LHCN-M2 (cell line): ENCODE measurements at places on chromosomes 6 and 20. TPM values are rescaled to one million over a fixed set of nuclear protein-coding genes. Genes with fewer than 3 reads are reported as not detected.
A peak's percentile ranks its signal among the peaks of the same experiment; 100 is the strongest.

DNA sequence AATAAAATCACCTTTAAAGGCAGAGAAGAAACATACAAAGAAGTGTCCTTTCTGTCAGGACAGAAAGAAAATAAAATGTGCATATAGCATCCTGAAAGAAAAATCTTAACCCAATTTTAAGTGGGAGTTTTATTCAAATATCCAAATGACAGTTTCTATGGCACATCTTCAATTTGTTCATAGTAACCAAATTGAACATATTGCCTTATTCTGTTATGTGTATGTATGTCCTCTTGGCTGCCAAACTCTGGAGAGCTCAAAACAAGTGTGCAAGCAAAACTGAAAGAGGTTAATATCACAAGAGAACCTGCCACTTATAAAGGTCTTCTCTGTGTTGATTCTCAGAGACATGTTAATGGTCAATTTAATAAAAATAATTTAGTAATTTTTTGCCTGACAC, 334.7 kb downstream of the BCKDHB start:
- no peak for DNase-seq

DNA sequence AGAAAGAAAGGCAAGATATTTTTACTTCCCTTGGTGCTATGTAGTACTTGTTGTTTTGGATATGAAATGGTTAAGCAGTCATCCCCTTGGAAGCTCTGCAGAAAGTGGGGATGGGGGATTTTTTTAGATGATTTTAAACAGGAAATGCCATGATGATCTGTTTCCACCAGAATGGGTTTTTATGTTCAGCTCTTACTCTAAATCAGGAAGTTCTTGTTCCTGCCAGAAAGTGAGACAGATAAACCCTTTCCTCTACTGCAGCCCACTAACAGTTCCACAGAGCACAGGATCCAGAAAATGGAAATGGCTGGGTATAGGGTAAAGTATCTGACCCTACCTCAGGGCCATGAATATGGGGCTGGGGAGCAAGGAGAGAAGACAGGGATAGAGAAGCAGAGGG, 32.1 kb upstream of the PPP1R3G start:
- DNase-seq: no peak

GRCh38 chr6:116003668-116004067, 57.0 kb downstream of the FRK start:
- no peak for DNase-seq

- DNase-seq: peak; percentile 11
These were observed 79.4 kb upstream of the PRSS16 start for GRCh38 chr6:27168108-27168507.

GRCh38 chr20:6707321-6707831, 60.1 kb upstream of the BMP2 start:
- no peak for DNase-seq

The RAET1L gene
- not detected in 2 replicates for total RNA-seq

The RSPO3 gene
- total RNA-seq: not detected in 2 replicates

The ISM1 gene
- 0.06 and 0.11 TPM in 2 replicates for total RNA-seq

DNA sequence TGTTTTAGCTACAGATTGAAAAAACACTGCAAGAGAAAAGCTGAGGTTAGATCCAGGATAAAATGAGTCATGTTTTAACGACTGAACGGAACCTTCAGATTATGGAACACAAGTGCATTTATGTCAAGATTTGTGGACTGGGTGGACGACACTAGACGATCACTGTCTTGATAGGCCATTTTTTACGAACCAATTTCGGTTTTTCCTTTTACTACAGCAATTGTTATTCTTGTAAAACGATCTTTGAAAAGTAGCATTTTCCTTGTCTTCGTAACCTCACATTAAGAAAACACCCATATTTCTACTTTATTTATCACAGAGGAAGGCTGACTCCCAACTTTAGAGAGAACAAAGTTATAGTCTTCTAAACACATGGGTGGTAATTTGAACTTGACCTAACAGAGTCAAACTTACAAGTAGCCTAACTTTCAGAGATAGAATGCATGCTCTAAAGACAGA, 294.2 kb upstream of the TCF21 start:
- peak; percentile 62 for DNase-seq

The FKBP1C gene
- total RNA-seq: 0.17 and 0.83 TPM in 2 replicates

The EPPIN gene
- total RNA-seq: not detected in 2 replicates

DNA sequence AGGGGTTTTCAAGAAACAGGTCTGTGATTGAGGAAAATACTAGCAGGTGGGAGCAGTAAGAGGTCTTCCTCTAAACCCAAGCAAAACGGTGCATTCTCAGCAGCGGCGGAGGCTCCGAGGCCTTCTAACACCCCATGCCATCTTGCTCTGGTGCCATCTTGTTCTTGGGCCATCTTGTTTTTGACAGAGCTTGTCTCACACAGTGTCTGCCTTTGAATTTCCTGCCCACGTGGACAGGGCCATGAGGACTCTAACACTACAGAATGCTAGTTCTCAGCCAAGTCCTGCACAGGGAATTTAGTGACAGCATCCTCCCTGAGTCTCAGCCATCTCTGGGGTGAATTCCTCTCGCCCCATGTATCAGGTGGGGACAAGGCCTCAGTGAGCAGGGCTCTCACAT, 76.4 kb downstream of the PSMG4 start:
- no peak for DNase-seq

DNA sequence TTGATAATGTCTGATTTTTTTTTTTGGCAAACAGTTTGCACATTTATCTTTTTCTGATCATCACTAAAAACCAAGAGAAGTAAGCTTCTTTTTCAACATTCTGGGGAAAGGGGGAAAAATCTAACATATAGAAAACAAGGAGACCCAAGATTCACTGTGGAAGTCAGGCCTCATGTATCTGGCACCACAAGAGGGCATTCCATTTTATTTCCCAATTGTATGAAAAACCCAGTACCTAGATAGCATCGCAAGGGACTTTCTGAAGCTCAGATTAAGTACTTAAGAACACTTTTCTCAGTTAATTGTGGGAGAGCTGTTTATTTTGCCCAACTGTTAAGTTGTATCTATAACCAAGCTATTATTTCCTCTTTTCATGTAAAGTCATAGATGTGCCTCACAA, 152.9 kb downstream of the KLHL32 start:
- no peak for DNase-seq
